ENCODE measurements at places on chromosomes 7 and 10. TPM values are rescaled to one million over a fixed set of nuclear protein-coding genes. Genes with fewer than 3 reads are reported as not detected.

The AGR3 gene
- total RNA-seq = not detected

The CLRN3 gene
- total RNA-seq = not detected

The LRRC17 gene
- 54.3 TPM for total RNA-seq

The TEX47 gene
- total RNA-seq = not detected

The HYAL4 gene
- not detected for total RNA-seq

- DNase-seq = no peak
These were observed 648.5 kb upstream of the LRRN3 start for GRCh38 chr7:110442381-110442837.

- peak; percentile 91 for DNase-seq
These were observed 10.3 kb upstream of the ANKRD1 start for GRCh38 chr10:90930971-90931871.

DNA sequence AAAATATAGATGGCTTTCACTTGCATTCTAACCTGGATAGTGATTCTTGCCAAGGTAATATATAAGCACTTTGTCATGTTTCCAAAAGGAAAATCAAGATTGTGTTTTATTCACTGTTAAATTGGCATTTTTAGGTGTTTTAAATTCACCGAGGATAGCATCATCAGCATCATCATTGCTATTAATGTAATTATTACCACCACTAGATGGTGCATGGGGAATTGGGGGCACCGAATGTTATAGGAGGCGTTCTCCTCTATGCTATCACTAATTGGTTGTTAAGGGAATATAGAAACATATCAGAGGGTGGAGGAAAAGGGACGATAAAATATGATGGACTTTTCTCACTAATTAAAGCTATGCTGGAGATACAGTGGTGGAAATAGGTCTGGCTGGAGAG, 95.5 kb downstream of the CELF2 start:
- DNase-seq = no peak

DNA sequence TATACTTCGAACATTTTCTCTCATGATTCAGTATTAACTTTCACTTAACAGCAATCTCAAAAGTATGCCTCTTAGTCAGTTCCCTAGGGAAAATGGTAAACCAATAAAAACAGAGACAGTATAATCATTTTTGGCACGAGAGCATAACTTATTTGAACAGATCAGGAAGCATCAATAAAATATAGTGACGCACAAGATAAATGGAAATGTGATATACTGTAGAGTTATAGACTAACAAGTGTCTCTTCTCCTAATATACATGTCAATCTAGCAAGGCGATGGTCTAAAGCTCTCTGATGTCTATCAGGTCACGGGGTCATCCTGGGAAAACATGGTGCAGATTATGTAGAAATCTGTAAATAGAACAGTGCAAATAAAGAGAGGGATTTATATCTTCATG, 131.6 kb downstream of the HGF start:
- DNase-seq = peak; percentile 24

GRCh38 chr7:1054861-1055450, 10.6 kb downstream of the GPR146 start:
- DNase-seq = no peak

- DNase-seq = no peak
These were observed 110.7 kb downstream of the INPP5A start for GRCh38 chr10:132648072-132648850.

DNA sequence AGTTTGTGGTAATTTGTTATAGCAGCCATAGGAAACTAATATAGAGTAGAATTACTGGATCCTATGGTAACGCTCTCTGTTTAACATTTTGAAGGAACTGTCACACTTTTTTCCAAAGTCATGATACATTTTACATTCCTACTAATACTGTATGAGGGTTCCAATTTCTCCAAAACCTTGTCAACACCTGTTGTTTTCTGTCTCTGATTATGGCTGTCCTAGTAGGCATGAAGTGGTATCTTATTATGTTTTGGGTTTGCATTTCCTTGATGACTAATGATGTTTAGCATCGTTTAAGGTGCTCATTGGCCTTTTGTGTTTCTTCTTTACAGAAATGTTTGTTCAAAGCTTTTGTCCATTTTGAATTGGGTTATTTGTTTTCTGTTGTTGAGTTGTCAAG, 69.6 kb downstream of the VPS50 start:
- DNase-seq = no peak

GRCh38 chr7:151245360-151246101, 3.0 kb downstream of the SMARCD3 start:
- no peak for DNase-seq

DNA sequence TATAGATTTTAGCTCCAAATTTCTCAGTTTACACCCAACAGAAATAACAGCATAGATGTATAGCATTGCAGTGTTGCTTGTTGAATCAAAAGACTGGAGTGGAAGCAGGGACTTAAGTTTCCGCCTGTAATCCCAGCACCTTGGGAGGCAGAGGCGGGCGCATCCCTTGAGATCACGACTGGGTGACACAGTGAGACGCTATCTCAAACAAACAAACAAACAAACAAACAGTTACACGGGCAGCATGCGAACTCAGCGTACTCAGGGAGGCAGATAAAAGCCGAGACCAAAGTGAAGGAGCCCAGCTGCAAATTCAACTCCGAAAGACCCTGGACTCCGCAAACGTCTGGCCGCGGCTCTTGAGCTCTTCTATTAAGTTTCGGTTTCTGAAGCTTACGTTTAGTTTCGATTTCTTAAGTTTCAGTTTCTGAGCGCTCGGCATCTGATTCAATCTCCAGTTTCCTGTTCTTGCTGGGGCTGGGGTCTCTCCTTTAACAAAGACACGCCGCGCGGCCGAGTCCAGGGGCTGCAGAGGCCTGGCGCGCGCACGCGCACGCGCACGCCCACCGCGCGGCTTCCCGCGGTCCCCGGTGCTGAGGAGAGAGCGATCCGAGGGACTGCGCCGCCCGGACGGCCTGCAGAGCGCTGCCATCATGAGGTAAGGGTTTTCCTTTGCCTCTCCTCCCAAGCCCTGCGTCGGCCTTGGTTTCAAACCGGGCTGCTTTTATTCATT, at the start of gene IFIT5:
TSS of gene IFIT5 (plus strand) at position 423 of the 733 bp plus-strand sequence. CDS start at position 654, 231 bp downstream.
- DNase-seq = peak; percentile 70

- DNase-seq = no peak
These were observed 2.2 kb upstream of the INPP5F start for GRCh38 chr10:119723624-119724023.

DNA sequence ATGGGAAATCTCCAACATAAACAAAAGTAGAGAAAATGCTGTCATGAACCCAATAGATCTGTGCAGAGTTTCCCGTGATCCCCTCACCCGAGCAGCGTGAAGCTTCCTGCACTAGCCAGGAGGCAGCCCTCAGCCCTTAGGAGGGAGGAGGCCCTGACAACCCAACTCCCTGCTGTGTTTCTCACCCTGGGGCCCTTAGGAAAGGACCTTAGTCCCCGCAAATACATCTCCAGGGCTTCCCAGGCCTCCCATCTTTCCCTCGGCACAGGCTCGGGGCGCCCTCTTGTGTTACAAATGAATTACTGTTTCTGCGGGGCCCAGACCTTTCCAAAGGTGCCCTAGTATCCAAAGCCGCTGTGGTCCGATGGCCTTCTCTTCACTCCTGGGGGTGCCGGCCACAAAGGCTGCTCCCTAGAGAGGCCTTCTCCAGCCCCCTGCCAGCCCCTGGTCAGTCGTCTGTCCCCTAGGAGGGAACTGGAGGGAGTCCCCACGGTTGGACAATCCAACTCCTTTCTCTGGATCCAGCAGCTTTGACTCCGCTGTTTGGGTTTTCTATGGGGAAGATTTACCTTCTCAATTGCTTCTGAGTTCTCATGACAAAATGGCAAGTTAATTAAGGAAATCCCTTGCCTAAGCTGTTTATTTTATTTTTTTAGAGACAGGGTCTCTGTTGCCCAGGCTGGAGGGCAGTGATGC, 49.9 kb upstream of the SH2B2 start:
- peak; percentile 54 for DNase-seq

GRCh38 chr10:28633750-28634149, 43.6 kb upstream of the BAMBI start:
- DNase-seq = peak; percentile 41

DNA sequence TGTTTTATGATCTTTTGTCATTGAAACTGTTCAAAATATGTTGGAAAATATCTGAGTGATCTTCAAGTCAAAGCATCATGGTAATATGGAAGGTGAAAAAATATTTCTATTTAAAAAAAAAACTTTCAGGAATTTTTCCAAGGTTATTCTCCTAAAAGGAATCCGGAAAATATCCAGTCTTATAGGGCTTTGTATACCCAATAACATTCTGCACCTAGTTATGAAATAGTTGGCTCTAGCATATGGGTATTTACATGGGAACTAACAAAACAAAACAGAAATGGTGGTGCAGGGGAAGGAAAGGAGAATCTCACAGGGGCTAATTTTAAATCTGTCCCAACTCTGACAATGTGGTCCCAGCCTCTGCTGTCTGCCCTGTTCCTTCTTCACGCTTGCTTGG, 167.1 kb upstream of the RHEB start:
- DNase-seq = no peak

DNA sequence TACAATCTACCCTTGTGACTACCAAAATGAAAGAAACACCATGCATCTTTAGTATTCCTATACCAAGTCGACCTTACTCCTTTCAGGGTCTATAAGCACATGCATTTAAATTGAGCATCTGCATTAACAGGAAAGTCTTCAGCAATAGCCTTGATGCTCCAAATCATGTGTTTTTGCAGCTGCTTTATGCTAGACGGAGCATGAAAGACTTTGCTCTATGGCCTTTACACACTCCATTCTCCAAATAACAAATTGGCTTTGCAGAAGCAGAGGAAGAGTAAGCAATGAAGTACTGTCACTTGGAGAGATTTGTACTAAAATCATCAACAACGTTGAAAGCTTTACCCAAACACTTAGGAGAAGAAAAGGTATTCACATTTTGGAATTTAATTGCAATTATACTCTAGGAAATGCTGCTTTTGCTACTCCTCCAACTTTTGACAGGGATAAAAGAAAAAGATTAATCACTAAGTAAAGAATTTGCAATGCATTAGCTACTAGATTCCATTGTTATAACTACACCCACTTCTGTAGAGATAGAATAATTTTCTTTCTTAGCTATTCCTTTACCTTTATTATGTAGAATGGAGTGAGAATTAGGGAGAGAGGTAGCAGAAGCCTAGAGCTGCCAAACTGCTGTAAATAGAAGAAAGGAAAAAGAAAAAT, 131.8 kb downstream of the SEMA3E start:
- no peak for DNase-seq

- DNase-seq = no peak
These were observed 31.2 kb downstream of the BMPER start for GRCh38 chr7:33936503-33936902.

GRCh38 chr10:59047957-59048618, 128.4 kb upstream of the PHYHIPL start:
- DNase-seq = no peak

DNA sequence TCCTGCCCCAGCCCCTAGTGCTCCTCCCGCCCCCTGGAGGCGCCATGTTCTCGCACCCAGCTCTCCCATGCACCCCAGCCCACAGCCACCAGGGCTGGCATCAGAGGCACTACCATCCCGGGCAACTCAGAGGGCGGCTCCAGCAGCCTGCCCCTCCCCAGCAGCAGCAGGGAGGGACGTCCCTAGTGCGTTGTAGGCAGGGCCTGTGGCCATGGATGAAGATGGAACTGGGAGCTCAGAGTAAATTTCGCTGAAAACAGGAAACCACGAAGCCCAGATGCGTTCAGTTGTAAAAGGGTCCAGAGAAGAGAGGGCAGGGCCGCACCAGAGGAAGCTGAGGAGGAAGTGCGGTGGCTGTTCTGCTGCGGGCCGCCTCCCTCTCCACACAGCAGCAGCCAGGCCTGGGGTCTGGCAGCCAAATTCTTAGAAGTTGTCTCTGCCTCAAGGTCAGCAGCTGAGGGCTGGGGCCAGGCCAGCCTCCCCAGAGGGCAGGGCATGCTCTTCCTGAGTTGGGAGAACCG, 24.6 kb downstream of the VSIR start:
- DNase-seq = no peak

- no peak for DNase-seq
These were observed 263.1 kb downstream of the RPS24 start for GRCh38 chr10:78296785-78297184.

DNA sequence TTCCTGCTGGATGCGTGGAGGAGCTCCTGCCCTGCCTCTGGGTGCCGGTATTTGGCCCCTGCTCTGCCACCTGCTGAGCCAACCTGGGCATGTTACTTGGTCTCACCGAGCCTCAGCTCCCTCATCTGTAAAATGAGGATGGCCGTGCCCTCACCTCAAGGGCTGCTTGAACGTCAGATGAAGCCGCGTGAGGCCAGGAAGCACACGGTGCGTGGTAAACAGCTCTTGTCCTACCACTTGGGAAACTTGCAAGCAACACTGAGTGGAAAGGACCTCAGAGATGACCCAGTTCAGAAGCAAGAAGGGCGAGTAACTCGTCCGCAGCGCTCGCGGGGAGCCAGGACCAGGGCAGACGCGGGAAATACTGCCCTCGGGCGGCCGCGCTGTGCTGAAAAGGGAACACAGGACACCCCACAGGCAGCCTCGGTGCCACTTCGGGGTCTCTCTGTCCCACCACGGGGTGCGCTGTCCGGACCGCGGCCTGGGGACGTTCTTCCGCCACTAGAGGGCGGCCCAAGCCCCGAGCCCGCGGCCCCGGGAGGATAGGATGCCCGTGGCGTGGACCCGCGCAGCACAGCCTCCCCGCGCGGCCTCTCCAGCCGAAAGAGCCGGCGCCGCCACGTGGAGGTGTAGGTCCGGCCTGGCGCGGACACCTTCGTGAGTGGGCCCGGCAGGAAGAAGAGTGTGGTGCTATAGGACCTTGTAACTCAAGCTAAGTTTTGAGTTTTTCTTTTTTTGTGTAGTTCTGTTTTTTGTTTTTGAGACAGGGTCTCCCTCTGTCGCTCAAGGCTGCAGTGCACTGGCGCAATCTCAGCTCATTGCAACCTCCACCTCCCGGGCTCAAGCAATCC, 94.1 kb downstream of the PRKAG2 start:
- peak; percentile 51 for DNase-seq

Data from RPMI7951 (cell line).